ENCODE measurements at places on chromosomes 2 and 18. TPM values are rescaled to one million over a fixed set of nuclear protein-coding genes. Genes with fewer than 3 reads are reported as not detected.
A peak's percentile ranks its signal among the peaks of the same experiment; 100 is the strongest.

FTCDNL1 gene
- 3.4 TPM for total RNA-seq

NCL gene
- total RNA-seq, result 210 TPM

- peak; percentile 72 for DNase-seq
Measured at GRCh38 chr2:44955593-44956392, 14.3 kb downstream of the SIX3 start.

DNA sequence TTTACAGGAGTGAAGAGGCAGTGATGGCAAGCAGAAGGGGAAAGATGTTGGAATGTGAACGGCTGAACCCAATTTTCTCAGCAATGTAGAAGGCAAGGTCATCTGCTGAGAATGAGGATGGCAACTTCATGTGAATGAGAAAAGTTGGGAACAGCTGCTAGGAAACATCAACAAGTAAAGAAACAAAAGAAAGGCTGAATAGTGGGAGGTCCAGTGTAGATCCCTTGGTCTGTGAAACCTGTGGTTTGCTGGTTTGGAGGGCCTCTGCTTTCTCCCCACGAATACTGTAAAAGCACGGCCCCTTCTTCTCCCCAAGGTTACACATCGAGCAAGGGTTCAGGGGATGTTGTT lies 27.4 kb downstream of the MARCHF4 start:
- no peak for DNase-seq

- no peak for DNase-seq
Measured at GRCh38 chr2:159808032-159808425, 10.0 kb upstream of the CD302 start.

- no peak for DNase-seq
Measured at GRCh38 chr2:16773080-16773713, 107.6 kb upstream of the CYRIA start.

DNA sequence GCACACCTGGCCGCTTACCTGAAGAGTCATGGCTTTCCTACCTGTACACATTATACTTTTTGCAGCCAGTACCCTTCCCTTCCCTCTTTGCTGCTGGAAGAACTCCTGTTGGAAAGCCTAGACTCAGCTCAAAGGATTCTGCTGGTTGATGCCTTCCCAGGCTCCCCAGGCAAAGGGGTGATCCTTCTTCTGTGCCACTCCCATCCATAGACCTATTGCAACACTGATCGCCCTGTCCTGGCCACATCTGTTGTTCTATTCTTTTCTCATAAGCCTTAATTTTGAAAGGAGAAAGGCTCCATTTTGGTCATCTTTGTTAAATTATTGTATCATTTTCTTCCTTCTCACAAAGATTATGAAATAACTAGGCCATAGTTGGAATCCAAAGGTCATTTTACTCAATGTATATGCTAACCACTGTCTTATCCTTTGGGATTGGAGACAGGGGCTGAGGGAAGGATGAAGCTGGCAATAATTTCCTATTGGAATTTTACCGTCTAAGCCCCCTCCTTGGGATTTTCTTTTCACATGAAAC lies 3.4 kb upstream of the PRKCE start:
- DNase-seq, result no peak

GRCh38 chr18:14941256-14941655 lies 193.3 kb downstream of the ANKRD30B start:
- no peak for DNase-seq

DNA sequence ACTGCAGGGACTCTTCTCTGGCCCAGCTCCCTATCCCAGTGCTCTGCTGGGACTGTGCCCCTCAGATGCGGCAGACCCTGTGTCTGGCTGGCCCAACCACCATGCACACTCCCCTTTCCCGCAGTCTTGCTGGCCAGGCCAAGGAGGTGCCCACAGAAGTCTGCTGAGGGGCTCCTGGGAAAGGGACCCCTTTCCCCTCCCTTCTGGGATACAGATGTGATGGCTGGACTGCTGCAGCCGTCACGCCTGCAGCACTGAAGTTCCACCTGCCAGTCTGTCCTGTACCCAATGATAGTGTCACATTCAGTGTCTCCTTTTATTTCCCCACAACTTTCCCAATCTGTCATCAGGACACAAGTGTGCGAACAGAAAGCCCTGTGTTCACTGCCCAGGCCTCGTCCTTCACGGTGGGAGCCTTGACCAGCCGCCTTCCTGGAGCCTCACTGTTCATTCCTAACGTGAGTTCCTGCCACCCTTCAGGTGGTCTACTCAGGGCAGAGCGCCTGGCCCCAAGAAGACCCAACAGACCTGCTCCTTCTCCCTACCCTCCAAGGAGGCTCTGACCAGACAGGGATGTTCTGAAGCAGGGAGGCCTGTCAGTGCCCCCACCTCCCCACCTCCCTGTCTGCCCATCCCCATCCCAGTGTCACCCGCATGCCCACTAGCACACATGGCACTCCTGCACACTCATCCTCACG lies 47.1 kb downstream of the ANKMY1 start:
- no peak for DNase-seq

DNA sequence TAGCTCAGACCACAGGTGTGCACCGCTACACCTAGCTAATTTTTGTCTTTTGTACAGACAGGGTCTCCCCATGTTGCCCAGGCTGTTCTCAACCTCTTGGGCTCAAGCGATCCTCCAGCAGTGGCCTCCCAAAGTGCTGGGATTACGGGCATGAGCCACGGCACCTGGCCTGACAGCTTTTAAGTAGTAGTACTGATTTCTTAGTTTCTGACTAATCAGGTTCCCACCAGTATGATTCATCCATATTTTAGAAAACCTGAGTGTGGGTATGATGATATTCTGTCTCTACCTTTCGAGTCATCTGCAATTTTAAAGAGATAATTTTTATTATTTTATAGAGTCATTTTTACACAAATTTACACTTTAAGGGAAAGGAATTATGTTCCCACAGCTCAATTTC lies 46.4 kb upstream of the GULP1 start:
- DNase-seq, result no peak
